ENCODE measurements at places on chromosomes 6 and 20.

DNA sequence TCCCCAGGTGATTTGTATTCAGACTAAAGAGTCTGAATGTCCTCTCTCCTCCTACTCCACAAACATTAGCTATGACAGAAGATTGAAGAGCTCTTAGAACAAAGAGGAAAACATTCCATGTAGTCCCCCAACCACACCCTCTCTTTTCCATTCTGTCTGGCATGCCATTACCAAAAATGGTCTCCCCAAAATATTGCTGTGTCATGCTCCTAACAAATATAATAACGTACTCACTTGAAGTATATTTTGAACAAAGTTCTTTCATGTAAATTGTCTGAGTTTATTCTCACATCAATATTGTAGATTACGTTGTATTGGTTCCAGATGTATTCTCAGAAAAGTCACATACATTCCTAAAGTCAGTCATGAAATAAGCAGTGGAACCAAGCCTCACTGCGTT lies 467.3 kb upstream of the IRAK1BP1 start:
- DNase-seq = no peak

DNA sequence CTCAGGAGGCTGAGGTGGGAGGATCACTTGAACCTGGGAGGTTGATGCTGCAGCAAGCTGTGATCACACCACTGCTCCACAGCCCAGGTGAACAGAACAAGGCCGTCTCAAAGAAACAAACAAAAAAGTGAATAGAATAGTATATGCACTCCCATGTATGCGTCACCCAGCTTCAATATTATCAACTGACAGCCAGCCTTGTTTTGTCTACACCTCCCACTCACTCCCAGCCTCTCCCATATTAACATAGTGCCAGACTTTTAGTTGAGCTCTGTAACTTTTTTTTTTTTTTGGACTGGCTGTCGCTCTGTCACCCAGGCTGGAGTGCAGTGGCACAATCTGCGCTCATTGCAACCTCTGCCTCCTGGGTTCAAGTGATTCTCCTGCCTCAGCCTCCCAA lies 18.1 kb upstream of the ILRUN start:
- DNase-seq = no peak

DNA sequence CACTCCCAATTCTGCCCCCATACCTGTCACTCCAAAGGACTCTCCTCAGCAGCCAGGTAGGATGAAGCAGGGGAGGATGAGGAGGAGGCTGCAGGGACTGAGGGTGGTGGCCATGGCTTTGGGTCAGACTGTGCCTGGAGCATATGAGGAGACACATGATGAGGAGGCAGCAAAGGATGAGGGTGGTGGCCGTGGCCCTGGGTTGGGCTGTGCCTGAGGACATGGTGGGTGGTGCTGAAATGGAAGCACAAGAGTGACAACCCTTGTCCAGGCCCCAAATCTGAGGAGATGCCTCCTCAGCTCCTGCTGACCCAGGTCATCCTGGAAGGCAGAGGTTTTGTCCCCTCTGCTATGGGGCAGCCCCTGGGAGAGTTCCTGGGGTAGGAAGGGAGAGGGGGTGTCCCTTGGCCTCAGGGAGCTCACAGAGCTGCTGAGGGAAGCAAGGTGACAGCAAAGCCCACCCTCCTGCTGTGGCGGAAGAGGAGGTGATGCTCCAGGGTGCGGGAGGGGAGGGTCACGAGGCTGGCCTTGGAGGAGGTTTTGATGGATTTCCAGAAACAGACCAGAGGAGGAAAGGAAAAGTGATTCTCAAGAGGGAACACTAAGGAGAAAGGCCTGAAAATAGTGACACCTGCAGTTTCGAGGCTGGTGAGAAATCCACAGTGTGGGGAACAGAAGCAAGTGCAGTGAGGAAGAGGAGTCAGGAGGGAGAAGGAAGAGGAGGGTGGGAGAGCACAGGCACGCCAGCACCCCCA lies 4.6 kb downstream of the RAET1G start:
- DNase-seq = no peak

- DNase-seq = no peak
These were observed 10.8 kb downstream of the VSTM2L start for GRCh38 chr20:37913567-37914366.

DNA sequence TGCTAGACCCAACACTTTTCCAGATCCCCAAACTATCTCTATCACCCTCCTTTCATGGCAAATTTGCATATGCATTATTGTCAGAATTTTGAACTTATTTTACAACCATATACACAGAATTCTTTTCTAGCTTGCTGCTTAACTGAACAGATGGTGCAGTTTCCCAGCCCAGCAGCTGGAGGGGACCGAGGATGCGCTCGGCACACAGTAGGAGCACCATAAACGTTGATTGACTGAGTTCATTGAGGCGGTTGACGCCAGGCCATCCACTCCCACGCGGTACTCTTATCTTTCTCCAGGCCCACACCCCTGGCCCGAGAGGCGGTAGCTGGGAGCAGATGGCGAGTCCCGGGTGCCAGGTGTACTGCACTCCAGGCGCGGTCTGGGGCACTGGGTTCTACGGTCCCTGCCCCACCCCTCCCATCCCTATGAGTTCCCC lies 6.8 kb upstream of the SOX4 start:
- DNase-seq = no peak

- peak; percentile 49 for DNase-seq
These were observed at the start of gene TRERF1 for GRCh38 chr6:42451333-42452170. Gene TRERF1, minus strand, starts transcription at chr6:42451926. Its CDS starts 182,336 bp downstream, at chr6:42269590.

GRCh38 chr6:29762781-29763214 lies 39.6 kb downstream of the HLA-F start:
- DNase-seq = no peak

DNA sequence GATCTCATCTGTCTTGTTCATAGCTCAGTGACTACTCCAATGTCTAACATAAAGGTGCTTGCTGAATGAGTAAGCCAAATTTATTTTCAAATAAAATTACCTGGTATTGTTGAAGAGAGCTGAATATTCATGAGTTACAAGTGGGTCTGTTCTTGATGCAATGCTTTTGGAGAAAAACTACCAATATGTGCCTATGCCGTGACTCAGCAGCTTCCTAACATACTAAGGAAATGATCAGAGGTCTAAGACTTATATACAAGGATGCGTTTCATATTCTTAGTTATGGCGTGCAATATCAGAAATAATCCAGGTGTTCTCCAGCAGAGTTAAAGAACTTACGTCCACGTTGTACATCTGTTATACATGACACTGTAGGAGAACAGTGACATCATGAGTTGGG lies 5.1 kb downstream of the FAM120B start:
- no peak for DNase-seq

DNA sequence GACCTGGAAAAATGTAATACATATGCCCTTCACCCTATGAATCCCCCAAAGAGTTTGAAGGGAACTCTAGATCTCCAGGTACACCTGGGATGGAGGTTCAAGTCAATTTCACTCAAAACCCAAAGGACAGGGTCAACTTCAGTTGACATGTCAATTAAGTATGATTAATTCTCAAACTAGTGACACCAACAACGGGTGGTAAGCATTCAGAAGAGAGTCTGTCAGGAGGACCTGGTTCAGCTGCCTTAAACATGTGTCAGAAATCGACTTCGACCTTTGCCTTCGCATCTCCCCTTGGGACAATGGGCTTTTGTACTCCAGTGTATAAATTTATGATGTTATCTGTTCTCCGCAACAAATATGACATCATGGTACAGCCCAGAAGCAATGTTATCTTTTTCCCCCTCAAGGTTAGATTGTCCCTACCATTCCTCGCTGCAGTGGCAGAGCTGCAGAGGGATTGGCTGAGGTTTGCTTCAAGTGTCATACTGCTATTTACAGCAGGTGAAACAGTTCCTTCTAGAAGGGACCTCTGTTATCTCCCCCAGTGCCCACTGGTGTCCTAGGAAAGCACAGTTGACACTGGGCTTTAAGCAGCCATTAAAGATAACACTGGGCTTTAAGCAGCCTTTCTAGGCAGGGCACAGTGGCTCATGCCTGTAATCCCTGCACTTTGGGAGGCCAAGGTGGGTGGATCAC lies 94.7 kb upstream of the SNX9 start:
- DNase-seq = no peak

DNA sequence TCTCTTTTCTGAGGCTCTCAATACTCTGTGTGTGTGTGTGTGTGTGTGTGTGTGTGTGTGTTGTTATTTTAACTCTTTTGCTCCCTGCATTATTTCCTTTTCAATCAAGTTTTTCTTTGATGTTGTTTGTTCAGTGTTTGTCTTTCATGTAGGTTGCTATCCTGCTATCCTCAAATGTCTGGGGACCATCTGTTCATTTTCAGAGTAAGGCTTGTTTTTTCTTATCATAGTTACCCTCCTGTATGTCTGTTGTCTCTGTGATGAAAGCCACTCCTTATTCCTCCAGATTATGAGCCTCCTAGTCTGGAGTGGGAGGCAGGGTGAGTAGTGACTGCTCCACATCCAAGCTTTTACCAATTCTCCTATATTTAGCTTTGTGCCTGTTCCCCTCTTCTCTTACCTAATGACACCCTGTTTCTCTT lies 9.2 kb downstream of the ENPP3 start:
- no peak for DNase-seq

DNA sequence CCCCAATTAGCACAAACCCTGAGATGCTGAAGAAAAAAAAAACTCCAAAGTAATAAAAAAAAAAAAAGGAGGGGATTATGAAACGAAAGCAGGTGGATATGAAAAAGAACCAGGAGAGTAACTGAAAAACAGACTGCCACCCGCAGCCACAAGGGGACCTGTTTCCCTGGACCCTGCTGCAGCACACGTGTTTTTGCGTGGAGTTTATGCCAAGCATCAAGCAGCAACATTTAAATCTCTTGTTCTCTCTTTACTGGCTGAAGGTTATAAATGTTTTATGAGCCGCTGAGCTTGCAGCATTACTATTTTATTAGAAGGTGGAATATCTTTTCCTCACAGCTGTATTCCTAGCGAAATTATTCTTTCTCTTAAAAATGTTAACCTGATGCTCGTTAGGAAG lies 131.6 kb upstream of the OLIG3 start:
- no peak for DNase-seq

DNA sequence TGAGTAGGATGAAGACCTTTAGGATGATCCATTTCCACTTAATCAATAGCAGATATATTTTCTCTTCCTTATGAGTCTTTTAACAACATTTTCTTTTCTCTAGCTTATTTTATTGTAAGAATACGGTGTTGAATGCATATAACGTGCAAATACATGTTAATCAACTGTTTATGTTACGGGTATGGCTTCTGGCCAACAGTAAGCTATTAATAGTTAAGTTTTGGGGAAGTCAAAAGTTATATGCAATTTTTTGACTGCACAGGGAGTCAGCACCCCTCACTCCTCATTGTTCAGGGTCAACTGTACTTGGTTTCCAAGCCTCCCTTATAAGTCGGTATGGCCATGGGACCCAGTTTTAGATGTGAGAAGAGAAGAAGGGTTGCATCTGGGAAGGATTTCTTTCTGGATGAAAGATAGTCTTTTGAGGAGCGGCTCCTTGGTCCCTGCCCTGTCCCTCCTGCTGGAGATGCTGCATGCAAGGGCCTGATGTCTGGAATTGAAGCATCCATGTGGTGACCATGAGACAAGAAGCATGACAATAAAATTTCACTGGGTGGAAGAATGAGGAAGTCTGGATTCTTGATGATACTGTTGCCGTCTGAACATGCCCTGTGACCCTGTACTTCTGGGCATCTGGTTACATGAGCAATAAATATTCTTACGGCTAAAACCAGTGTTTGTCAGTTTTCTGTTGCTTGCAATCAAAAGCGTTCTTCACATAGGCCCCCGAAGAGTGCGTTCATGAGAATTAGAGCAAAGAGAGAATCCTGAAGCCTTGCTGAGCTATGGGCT lies 194.7 kb upstream of the PMEPA1 start:
- DNase-seq = no peak

- DNase-seq = no peak
These were observed 41.1 kb upstream of the SAMD5 start for GRCh38 chr6:147467428-147467827.

GRCh38 chr6:24229696-24230405 lies 103.8 kb downstream of the NRSN1 start:
- no peak for DNase-seq

GRCh38 chr20:3557237-3557785 lies 86.5 kb downstream of the ATRN start:
- no peak for DNase-seq

DNA sequence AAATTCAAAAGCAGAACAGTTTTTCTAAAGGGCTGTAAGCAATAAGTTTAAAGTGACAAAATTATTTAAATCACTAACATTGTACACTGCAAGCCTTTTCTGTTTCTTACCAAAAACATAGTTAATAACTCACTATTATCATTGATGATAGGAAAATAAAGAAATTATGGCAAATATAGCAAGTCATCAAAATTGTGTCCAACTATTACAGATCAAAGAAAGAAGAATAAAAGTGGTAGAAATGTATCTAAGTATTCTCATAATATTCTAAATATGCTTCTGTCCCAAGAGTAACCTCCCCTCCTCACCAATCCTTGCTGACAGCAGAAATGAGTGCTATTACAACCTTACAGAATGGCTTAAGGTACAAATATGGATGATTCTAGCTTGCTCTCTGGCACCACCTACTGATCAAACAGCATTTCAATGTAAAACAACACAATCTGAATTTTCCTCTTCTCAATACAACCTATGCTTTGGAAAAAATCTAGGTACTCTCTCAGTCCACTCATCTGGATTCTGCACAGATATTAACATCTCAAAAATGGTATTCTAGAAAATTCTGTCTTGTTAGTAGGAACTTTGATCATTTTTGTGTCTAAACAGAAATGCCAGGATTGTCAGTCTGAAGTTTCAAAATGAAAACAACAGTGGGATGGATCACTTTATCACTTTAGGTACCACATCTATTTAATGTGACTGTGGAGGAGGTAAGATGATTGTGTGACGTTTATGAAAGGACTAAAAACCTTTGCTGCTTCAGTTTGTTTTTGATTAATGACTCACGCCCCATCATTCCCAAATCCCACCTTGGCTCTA lies 40.9 kb downstream of the ZFP64 start:
- peak; percentile 41 for DNase-seq

DNA sequence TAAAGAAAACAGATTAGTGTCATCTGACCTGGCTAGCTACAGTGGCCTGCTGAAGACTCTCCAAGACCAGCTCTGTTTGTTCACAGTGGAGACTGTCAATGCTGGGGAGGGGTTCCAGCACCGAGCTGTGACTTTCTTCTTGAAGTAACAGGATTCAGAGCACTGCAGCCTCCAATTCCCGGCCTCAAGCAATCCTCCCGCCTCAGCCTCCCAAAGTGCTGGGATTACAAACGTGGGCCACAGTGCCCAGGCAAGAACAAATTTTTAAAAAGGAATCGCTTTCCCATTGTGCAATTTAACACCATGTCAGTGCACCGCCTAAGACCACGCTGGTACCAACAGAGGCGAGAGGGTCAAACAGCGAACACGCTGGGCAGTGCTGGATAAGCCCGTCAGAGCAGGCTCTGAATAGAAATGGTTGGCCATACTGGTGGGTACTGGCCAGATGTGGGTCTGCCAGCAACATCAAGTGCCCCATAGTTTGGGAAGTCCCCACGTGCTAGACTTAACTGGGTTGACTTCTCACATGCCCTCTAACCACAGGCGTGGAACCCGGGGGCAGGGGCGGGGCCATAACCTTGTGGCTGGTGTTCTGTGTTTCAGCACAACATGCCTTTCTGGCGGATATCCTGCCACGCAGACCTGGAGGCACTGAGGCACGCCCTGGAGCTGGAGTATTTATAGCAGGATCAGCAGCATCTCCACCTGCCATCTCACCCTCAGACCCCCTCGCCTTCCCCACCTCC lies 168.9 kb downstream of the ZMYND8 start:
- DNase-seq = peak; percentile 21
